ENCODE measurements at places on chromosomes 4 and X. TPM values are rescaled to one million over a fixed set of nuclear protein-coding genes. Genes with fewer than 3 reads are reported as not detected.

DNA sequence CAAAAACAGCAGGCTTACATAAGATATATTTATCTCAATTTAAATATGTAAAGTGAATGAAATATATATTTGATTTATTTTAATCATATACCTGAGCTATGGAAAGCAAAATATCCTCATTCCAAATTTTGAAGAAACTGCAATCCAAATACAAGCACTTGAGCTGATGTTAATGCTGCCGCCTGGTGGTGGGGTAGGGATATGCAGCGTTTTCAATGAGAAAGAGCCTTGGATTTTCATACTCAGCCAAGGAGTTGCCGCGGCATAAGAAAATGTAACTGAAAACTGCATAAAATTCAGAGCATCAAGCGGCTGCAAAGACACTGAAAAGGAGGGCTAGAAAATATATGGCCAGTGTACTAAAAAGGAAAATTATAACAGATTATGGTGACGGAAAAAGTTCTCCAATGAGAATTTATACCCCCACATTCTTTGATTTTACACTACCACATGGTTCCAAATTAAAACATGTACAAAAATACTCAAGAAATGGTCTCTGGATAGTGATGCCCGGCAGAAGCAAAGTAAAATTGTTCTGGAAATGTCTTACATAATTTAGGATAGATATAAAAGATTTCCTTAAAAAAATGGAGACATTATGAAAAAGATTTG, 660.3 kb upstream of the PITX2 start:
- DNase-seq, result no peak
- no peak overlapping the region for H3K27ac ChIP-seq
- no peaks in the 10 kb centered on the region for H3K36me3 ChIP-seq
- no peaks in the 10 kb centered on the region for H3K4me1 ChIP-seq
- no peak overlapping the region for H3K4me3 ChIP-seq
- no peaks in the 10 kb centered on the region for H3K27me3 ChIP-seq

- H3K27ac ChIP-seq, result no peak overlapping the region
- no peaks in the 10 kb centered on the region for H3K36me3 ChIP-seq
- H3K4me1 ChIP-seq, result no peaks in the 10 kb centered on the region
- DNase-seq, result no peak
- no peak overlapping the region for H3K4me3 ChIP-seq
- no peaks in the 10 kb centered on the region for H3K27me3 ChIP-seq
These were observed 374.5 kb downstream of the GRID2 start for GRCh38 chr4:92678292-92678691.

- DNase-seq, result no peak
- H3K4me3 ChIP-seq, result no peak overlapping the region
- no peak overlapping the region for H3K27ac ChIP-seq
- H3K27me3 ChIP-seq, result no peaks in the 10 kb centered on the region
These were observed 196.3 kb upstream of the MAB21L2 start for GRCh38 chr4:150385606-150386005.

- H3K27me3 ChIP-seq, result no peaks in the 10 kb centered on the region
- no peak for DNase-seq
- no peak overlapping the region for H3K27ac ChIP-seq
- H3K4me1 ChIP-seq, result no peaks in the 10 kb centered on the region
- no peak overlapping the region for H3K4me3 ChIP-seq
These were observed 152.2 kb upstream of the PPARGC1A start for GRCh38 chr4:24042094-24042493.

DNA sequence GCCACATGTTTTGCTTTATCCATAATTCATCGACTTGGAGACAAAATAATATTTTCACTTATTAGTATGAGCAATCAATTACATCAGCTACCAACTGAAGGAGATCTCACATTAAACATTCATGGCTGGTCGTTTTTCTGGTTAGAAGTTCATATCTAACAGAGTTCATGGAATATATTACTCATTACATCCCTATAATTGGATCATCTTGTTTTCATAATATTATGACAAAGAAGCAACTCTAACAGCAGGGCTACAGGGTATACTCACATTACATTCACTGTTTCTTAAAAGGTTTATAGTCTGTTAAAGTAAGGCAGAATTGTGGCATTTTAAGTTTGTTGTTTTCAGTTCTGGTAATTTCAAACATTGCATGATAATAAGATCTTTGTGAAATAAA, 33.0 kb downstream of the GSTCD start:
- H3K27ac ChIP-seq, result no peak overlapping the region
- no peaks in the 10 kb centered on the region for H3K36me3 ChIP-seq
- H3K4me1 ChIP-seq, result no peaks in the 10 kb centered on the region
- no peaks in the 10 kb centered on the region for H3K27me3 ChIP-seq

GRCh38 chr4:6125103-6125651, 75.2 kb downstream of the JAKMIP1 start:
- no peak overlapping the region for H3K4me3 ChIP-seq
- no peak for DNase-seq
- no peak overlapping the region for H3K27ac ChIP-seq
- H3K27me3 ChIP-seq, result no peaks in the 10 kb centered on the region
- H3K36me3 ChIP-seq, result no peaks in the 10 kb centered on the region

The CFI gene
- total RNA-seq, result 108 TPM
